CD4-positive, CD25-positive, alpha-beta regulatory T cell (primary cell): ENCODE measurements at places on chromosomes 12 and 14. TPM values are rescaled to one million over a fixed set of nuclear protein-coding genes. Genes with fewer than 3 reads are reported as not detected.
A peak's percentile ranks its signal among the peaks of the same experiment; 100 is the strongest.

Gene PLEKHG7
- 0.46 TPM for polyA plus RNA-seq

Gene NTS
- polyA plus RNA-seq = not detected

DNA sequence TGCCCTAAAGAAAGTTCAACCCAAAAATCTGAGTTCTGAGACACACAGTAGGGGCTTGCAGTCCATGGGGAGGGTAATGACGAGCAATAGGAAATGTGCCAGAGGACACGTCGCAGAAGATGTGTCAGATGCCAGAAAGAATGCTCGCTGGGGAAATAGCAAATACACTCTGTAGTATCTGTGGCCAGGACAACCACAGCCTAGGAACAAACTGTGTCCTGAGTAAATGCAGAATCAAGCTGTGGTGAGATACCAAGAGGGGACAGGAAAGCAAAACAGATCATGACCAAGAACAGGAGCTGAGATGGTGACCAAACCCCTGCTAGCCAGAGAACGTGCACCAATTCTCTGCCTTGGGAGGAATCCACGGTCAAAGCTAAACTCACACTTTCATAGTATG is 9.1 kb downstream of the CRACR2A start:
- no peak overlapping the region for H3K27ac ChIP-seq
- H3K27me3 ChIP-seq = no peaks in the 10 kb centered on the region
- no peak overlapping the region for H3K4me3 ChIP-seq
- DNase-seq = no peak
- H3K36me3 ChIP-seq = peaks cover 30% of the 10 kb centered on the region
- peaks cover 26% of the 10 kb centered on the region for H3K4me1 ChIP-seq

- H3K36me3 ChIP-seq = no peaks in the 10 kb centered on the region
- no peak for DNase-seq
- H3K27me3 ChIP-seq = no peaks in the 10 kb centered on the region
- H3K4me1 ChIP-seq = no peaks in the 10 kb centered on the region
These were observed 126.5 kb downstream of the DYRK2 start for GRCh38 chr12:67774983-67775587.

DNA sequence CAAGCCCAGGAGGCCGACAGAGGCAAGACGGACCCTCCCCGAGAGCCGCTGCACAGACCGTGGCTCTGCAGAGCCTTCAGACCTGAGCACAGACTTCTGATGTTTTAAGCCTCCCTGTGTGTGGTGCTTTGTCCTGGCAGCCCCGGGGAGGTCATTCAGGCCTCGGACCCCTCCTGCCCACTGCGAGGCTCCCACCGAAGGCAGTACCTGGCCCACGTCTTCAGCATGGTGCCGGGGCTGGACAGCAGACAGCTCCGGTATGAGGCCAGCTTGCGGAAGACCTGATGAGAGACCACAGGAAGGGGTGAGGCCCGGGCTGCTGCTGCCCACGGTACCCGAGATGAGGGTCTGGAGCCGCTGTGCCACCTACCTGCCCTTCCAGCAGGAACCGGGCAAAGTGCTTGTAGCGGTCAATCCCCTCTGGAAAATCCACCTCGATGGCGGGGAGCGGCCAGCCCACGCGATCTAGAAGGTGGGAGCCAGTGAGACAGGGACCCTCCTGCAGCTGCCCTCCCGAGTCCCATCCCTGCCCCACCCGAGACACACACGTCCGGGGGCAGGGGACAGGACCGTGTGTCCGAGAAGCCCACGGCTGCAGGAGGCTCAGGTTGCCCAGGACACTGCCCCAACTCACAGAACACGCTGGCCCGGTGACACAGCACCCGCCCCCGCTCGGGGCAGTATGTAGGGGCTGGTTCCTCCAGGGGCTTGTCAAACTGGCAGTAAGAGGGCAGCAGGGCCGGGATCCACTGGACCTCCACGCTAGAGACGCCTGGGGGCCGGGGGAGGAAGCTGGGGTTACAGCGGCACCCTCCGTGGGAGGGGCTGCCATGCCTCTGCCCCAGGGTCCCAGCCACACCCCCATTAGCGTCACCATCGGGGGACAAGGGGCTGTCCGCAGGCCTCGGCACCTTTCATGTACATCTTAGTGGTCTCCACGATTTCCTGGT is 35.6 kb upstream of the UBC start:
- H3K27ac ChIP-seq = no peak overlapping the region
- H3K4me1 ChIP-seq = no peaks in the 10 kb centered on the region
- DNase-seq = no peak

- H3K4me3 ChIP-seq = peak overlapping the region; percentile 26
- H3K36me3 ChIP-seq = no peaks in the 10 kb centered on the region
- H3K27ac ChIP-seq = no peak overlapping the region
- H3K4me1 ChIP-seq = peaks cover 28% of the 10 kb centered on the region
These were observed 9.7 kb downstream of the HIF1A start for GRCh38 chr14:61705017-61705416.

DNA sequence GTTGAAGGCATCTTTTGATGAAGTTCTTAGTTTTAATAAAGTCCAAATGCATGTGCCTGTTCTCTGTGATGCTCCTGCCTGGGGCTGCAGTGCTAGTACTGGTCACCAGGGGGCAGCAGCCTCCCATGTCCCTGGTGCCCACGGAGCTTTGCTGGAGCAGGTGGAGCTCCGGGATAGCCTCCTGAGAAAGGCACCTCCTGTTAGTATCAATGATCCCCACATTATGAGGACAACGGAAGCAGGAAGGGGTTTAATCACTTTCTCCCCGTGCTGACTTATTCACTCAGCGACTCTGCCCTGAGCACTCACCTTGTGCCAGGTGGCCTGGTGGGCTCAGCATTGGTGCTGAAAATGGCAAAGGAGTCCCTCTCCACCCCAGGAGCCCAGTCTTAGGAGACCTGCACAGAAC is 123.0 kb upstream of the PZP start:
- no peaks in the 10 kb centered on the region for H3K36me3 ChIP-seq
- H3K27ac ChIP-seq = no peak overlapping the region
- no peak overlapping the region for H3K4me3 ChIP-seq
- peak; percentile 66 for DNase-seq
- no peaks in the 10 kb centered on the region for H3K4me1 ChIP-seq
- no peaks in the 10 kb centered on the region for H3K27me3 ChIP-seq

DNA sequence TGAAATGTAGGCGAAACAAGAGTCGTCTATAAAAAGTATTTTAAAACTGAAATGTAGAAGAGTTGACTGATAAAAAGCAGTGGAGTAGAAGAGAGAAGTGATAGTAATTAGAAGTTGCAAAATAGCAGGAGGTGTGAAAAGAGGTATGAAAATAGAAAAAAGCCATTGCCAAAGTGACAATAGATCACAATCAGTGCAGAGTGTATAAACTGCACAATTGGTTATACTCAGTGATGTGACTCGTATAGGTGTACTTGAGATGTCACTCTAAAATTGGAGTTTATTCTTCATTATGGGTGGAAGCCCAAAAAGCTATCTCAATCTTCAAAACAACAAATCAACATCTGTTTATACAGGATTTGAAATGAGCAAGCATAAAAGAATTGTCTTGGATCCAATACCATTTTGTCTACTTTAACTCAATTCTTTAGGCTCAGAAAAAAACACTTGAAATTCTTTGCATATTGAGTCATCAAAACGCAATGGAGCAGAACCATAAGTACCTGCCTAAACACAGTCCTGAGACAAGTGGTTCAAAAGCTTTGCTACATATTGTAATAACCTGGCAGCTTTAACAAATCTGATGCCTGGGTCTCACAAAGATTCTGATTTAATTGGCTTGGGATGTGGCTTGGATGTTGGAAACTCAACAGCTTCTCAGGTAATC is 8.8 kb downstream of the IKBIP start:
- H3K4me1 ChIP-seq = no peaks in the 10 kb centered on the region
- no peaks in the 10 kb centered on the region for H3K27me3 ChIP-seq
- H3K27ac ChIP-seq = no peak overlapping the region
- no peak overlapping the region for H3K4me3 ChIP-seq
- H3K36me3 ChIP-seq = peaks cover 15% of the 10 kb centered on the region
- DNase-seq = no peak

- H3K4me1 ChIP-seq = no peaks in the 10 kb centered on the region
- H3K27ac ChIP-seq = no peak overlapping the region
- H3K36me3 ChIP-seq = no peaks in the 10 kb centered on the region
- peaks cover 2% of the 10 kb centered on the region for H3K27me3 ChIP-seq
- no peak for DNase-seq
These were observed 9.5 kb upstream of the SAV1 start for GRCh38 chr14:50677527-50678063.

- no peak for DNase-seq
- H3K27ac ChIP-seq = peak overlapping the region; percentile 49
- peak overlapping the region; percentile 51 for H3K4me3 ChIP-seq
- no peaks in the 10 kb centered on the region for H3K36me3 ChIP-seq
These were observed 4.9 kb downstream of the PLEKHG3 start for GRCh38 chr14:64709126-64709525.

GRCh38 chr14:23186913-23187654 is 3.6 kb upstream of the SLC7A8 start:
- H3K27me3 ChIP-seq = peaks cover 12% of the 10 kb centered on the region
- H3K36me3 ChIP-seq = no peaks in the 10 kb centered on the region
- H3K4me3 ChIP-seq = no peak overlapping the region
- H3K27ac ChIP-seq = no peak overlapping the region
- peak; percentile 27 for DNase-seq
